SK-MEL-5 (cell line): ENCODE measurements at places on chromosomes 16 and 17.

GRCh38 chr17:28460901-28461300 is 12.5 kb upstream of the SLC13A2 start:
- DNase-seq = no peak

DNA sequence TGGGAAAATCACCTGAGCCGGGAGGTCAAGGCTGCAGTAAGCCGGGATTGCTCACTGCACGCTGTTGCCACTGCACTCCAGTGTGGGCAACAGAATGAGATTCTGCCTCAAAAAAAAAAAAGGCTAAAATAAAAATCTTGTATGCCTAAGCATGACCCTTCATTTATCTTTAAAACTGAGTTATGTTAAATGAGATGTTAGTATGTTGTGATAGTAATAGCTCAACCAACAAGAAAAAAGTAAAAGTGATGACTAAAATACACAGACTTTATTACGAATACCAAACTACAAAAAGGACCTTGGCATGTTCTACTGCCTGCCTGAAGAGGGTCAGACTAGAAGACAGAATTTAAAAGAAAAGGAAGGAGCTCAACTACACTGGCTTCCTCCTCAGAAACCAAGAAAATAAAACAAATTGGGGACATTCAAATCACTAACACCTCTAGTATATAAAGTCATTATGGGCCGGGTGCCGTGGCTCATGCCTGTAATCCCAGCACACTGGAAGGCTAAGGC is 4.4 kb downstream of the SMURF2 start:
- DNase-seq = no peak

DNA sequence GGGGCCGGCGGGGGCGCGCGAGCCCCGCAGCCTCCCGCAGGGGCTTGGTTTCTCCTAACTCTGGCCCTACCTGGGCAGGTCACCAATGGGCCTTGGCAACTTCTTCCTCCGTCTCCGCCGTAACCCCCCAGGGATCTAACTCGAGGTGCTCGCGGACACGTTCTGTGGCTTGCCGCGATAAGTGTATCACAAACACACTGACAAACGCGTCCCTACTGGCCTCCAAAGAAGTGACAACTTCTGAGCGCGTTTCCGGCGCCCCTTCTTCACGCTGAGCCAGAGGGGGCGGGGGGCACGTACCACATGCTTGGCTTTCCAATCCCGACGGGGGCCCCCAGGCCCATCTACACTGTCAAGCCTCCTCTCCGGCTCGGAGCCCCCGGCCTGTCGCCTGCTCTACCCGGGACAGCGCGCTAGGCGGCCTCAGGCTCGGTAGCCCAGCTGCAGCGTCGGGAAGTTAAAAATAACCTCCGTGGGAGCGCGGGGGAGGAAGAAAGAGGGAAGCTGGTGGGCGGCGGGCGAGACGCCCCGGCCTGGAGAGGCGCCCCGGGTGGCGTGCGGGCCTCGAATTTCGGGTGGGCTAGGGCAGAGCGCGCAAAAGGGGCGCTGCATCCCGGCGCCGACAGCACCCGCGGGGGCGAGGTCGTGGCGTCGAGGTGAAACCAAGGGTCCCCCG is 725 bp upstream of the SPHK1 start:
- DNase-seq = no peak

GRCh38 chr16:70440009-70440692 is 1.3 kb upstream of the ST3GAL2 start:
- no peak for DNase-seq

DNA sequence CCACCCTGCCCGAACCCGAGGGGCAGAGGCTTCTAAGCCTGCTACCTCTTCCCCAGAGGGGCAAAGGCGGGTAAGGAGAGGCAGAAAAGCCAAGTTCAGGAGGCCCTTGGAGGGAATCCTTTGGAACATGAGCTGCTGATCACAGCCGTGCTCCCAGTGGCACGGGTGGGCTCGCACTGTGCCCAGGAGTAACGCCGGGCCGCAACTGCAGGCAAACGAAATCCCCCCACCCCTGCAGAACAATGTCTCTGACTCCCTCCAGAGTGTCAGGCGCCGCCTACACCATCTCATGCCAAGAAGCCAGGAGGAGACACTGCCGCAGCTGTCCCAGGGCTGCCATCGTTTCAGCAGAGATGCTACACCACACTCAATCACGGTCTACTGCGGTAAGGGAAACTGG is 8.9 kb downstream of the P4HB start:
- no peak for DNase-seq

DNA sequence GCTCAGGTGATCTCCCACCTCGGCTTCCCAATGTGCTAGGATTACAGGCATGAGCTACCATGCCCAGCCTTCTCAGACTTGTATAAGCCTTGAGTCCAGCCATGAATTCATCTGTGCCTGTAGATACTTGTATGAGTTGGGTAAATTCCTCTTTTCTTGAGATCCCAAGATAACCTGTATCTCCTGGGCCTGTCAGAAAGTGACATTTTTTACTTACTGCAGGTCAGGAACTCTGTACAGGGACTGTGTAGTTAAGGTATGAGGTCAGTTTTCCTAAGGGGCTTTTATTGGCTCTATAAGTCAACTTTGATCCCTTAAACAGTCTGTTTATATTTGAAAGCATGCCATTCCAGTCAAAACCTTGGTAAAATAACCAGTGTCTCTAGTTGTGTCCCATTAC is 106.3 kb upstream of the HAS3 start:
- no peak for DNase-seq

DNA sequence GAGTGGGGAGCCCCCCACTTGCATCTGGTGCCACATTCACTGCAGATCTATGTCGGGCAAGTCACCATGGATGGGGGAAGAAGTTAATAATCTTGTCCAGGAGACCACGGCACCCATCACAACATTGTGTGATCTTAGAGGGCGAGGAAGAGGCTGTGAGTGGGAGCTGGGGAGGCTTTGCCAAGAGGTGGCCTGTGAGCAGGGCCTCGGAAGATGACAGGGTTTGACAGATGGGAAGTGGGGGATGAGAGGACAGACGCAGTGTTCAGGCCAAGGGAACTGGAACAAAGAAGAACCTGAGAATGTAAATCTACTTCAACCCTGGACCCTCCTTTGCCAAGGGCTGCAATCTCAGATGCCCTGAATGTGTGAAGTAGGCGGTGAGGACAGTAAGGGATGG is 12.4 kb downstream of the ACE start:
- DNase-seq = no peak

- DNase-seq = no peak
These were observed 10.3 kb downstream of the MLLT6 start for GRCh38 chr17:38715216-38715943.

DNA sequence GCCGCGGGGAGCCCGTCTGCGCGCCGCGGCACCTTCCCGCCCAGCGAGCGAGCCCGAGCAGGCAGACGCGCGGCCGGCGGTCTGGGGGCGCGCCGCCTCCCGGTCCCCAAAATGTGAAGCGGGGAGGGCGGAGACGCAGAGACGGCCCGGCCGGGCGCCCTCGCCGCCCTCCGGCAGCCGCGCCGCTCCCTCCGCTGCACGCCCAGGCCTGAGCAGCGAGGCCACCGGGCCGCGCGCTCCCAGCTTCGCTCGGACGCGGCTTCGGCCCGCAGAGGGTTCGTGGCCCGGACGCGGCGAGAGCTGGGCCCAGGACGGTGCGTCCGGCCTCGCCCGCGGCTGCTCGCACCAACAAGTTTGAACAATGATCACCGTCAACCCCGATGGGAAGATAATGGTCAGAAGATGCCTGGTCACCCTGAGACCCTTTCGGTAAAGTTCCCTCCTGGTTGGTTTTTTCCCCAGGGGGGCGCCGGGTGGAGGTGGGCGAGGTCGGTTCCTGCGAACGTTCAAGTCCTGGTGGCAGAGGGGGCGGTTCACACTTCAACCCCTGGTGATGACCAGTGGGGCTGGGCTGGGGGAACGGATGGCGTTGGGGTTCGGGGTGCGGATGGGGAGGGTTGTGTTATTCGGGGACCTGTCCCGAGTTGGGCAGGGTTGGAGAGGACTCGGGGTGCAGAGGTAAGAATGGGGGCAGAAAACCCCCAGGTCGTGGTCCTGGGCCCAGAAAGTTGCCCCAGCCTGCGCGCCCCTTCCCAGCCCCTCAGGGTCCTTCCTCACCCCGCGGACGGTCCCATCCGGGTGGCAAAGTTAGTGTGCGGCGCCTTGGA is 678 bp downstream of the MGAT5B start:
- no peak for DNase-seq

DNA sequence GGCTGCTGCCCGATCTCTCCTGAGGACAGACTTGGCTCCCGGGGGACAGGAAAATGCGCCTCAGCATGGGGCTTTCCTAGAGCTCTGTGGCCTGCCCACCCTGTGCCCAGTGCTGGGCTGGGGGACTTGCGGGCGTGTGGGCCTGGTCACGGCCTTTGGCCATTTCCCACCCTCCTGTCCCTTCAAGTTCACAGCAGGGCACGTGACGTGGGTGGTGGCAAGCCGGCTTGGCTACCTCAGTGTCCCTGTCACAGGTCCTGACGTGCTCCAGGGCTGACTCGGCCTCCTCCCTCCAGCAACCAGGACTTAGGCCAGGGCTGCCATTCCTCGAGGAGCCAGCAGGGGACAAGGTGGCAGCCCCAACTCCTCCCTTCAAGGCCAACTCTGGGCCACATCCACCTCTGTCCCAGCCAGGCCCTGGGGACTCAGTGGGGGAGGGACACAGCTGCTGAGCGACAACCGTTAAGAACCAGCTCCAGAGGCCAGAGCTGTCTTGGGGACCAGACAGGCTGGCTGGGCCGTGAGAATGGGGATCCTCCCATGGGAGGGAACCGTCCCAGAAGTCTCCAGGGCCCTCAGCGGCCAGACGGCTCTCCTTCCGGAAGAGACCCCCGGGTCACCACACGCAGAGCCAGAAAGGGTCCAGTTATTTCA is 981 bp upstream of the UNC13D start:
- DNase-seq = peak; percentile 82

GRCh38 chr17:21039839-21040575 is 2.8 kb downstream of the USP22 start:
- peak; percentile 73 for DNase-seq
